Astrocyte (in vitro differentiated cells and primary cell): ENCODE measurements at places on chromosomes 11 and 22. TPM values are rescaled to one million over a fixed set of nuclear protein-coding genes. Genes with fewer than 3 reads are reported as not detected.

RFPL2 gene
- 0.25 TPM in 1 of 2 replicates, not detected in the other for total RNA-seq

DNA sequence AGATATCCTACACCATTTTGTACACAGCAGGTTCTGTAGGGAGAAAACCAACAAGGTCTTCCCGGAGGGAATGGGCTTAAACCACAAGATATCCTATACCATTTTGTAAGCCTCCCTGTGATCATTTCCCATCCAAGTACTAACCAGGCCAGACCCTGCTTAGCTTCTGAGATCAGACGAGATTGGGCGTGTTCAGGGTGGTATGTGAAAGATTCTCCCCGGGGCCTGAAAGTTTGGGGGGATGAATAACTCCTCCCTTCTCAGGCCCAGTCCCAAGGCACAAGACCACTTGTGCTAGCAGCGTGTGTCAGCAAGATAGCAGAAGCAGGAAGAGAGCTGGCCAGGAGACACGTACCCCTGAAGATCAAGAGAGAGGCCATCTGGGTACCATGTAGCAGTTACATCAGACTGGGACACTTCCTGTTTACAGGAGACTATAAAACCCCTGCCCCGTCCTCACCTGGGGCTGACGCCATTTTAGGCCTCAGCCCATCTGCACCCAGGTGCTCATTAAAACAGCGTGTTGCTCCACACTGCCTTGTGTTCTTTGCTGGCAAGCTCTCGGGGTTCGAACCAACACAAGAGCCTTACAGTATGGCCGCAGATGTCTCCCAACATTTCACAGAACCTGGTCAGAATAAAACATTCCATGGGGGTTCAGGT lies 17.3 kb downstream of the MIF start:
- DNase-seq: no peak

DNA sequence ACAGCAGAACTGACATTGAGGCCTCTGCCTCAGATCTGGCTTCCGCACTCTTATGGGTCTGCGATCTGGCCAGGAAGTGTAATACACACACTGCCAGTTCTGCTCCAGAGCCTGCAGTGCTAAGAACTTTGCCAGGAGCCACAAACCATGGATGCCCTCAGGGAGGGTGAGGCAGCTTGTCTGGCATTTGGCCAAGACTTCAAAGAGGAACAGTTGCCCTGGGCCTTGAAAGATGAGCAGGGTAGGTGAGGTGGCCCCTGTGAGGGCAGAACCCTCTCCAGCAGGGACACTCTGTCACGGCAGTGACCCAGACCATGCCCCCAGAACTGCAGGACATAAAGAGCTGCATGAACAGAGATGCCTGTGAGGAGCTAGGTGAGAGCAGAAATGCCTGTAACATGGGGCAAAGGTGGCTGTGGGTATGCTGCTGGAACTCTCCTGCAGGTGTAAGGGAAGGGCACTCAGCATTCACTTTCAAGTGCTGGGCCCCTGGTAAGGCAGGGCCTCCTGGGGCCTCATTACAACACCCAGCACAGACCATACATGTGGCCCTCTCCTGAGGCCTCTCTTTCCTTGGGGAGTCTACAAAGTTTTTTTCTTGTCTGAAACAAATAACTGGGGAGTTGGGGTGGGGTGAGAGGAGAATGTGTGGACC lies 47.3 kb downstream of the NEU3 start:
- no peak for DNase-seq

DNA sequence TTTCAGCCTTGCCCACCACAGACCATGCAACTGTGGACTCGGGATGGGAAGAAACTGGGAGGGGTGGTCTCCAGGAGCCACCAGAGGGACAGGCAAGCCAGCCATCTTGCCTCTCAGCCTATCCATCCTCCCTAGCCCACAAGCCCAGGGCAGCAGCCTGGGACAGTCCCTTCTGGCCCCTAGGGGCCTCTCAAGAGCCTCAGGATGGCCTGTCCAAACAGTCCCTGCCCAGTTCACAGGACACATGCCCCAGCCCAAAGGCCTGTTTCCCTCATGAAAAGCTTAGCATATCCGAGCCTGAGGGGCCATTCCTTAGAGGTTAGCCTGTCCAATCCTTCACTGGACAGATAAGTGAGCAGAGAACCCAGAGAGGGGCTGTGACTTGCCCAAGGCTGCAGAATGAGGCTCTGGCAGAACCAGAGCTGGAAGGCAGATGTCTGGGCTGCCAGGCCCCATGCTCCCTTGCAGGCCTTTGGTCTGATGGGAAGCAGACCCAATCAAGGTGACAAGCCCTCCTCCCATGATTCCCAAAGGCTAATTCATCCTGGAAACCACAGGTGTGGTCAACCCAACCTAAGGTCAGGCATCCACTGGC lies 28.2 kb downstream of the LRRC10B start:
- DNase-seq: no peak

KDM4E gene
- 0.41 TPM in 1 of 2 replicates, not detected in the other for total RNA-seq

- DNase-seq: no peak
These were observed 20.6 kb downstream of the MSANTD4 start for GRCh38 chr11:106001304-106002012.

- no peak for DNase-seq
These were observed 6.3 kb upstream of the MYO18B start for GRCh38 chr22:25735650-25736049.

GRCh38 chr11:70061734-70062133 lies 16.4 kb upstream of the ANO1 start:
- DNase-seq: no peak

DNA sequence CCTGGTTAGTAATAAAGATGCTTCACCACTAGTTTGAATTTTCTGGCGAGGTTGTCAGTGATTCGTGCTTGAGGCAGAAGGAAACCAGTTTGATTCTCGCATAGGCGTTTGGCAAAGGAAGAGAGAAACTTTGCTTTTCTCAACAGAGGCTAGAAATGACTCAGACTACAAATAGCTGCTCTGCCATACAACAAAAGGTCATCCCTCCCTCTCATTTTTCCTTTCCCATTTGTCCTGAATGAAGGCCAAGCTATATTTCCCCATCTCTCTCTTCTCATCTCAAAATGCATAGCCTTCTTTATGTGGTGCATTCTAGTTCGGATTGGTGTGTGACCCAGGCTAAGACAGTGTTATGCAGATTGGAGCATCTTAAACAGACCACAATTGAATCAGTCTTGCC lies 741.4 kb downstream of the NTM start:
- peak; percentile 92 for DNase-seq

C22orf42 gene
- not detected in 2 replicates for total RNA-seq

- DNase-seq: no peak
These were observed 25.2 kb downstream of the FLRT1 start for GRCh38 chr11:64060861-64061444.

ROBO4 gene
- 0.25 TPM in 1 of 2 replicates, not detected in the other for total RNA-seq

MIAT gene
- 22.8 and 32.1 TPM in 2 replicates for total RNA-seq

- no peak for DNase-seq
These were observed 6.8 kb upstream of the PLAAT3 start for GRCh38 chr11:63621071-63621470.

- no peak for DNase-seq
These were observed 84.1 kb downstream of the PARVA start for GRCh38 chr11:12461516-12461915.

GRCh38 chr11:134481933-134482527 lies 70.0 kb upstream of the B3GAT1 start:
- DNase-seq: no peak

AGBL2 gene
- total RNA-seq: 1.4 and 2.1 TPM in 2 replicates

DNA sequence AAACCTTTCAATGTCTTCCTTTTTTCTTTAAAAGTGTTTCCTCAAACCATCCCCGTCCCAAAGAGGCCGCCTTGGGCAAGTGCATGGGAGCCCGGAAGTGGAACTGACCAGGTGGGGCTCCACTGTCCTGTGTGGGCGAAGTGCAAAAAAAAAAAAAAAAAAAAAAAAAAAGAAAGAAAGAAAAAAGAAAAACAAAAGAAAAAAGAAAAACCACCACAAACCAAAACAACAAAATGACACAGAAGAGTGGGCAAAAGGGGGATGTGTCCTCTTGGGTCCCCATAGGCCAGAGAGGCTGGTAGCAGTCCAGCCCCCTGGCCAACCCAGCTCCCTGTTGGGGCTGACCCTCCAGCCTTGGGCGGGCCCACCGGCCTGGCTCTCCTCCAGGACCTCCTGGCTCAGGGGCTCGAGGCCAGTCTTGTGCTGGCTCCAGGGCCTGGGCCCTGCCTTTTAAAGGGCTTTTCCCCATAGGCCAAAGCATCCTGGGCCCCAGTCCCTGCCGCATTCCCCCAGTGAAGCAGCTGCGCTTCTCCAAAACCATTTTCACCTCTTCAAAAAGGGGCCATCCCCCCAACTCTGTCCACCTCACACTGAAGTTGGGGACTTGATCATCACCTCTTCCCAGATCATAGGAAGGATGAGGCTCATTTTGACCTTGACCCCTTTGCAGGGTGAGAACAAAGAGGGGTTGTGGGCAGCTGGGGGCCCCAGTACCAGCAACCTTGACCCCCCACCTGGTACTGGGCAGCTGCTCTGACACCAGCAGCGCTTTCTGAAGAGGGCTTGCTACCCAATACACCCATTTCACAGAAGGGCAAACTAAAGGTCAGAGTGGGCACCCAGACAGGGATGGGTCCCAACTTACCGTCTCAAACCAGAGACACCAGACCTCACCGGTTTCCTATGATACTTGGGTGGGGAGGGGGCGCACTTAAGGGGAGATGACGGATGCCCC lies 9.4 kb downstream of the CBX6 start:
- DNase-seq: no peak

DNA sequence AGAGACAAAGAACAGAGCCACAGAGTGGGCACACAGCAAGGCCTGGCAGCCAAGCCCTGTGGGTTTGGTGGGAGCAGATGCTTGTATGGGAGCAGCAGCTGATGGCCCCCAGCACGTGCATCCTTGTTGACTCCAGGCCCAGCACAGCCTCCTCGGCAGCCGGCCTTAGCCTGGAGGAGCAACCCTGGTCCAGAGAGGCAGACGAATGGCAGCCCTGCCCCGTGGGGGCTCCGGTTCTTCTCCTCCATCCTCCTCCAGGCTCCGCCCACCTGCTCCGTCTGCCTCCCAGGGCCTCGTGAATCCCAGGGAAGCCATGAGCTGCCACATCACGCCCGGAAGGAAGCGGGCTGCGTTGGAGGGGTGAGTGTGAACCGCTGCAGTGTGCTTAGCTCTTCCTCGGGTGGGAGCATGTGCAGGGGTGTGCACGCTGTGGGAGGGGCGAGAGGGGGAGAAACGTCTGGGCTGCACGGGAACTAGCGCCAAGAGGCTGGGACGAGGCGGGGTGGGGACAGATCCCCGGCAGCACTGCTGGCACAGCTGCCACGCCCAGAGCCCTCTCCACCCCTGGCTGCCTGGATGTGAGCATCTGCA lies 36.3 kb upstream of the JAM3 start:
- no peak for DNase-seq

GRCh38 chr11:15641271-15642045 lies 526.7 kb downstream of the INSC start:
- no peak for DNase-seq

LRRN4CL gene
- 0.17 and 0.43 TPM in 2 replicates for total RNA-seq

DNA sequence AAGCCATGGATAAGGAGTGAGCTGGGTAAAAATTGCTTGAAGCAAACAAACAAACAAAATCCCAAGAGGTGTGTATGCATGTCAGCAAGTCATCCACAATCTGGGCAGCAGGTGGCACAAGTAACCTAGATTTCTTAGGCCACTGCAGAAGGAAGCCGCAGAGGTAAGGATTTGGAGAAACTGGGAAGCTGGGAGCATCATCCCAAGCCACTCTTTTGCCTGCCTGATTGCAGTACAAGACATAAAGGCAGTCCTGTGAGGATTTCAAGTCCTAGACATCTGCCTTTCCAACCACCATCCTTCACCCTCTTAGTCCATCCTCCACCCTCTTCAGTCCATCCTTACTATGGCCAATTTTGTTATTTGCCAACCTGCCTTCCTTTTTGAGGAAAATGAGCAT lies 67.2 kb upstream of the BMAL1 start:
- DNase-seq: peak; percentile 59

DNA sequence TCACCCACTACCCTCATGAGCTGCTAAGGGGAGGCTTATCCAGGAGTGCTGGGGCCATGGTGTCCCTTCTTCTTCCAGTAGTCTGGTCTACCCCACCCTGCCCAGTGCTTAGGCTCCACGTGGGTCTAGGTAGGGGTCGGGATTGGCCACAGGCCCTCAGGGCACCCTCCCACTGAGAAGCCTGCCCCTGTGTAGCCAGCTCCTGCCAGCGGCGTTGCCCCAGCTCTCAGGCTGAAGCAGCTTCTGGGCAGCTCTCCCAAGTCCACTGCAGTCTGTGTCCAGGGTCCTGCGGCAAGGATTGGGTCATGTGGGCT lies 24.0 kb upstream of the RIC3 start:
- DNase-seq: no peak

HNRNPUL2 gene
- total RNA-seq: 39.9 and 40.0 TPM in 2 replicates

CELSR1 gene
- 27.6 and 38.5 TPM in 2 replicates for total RNA-seq

- DNase-seq: no peak
These were observed 10.0 kb downstream of the OR5B21 start for GRCh38 chr11:58497951-58498350.

- no peak for DNase-seq
These were observed 122.1 kb upstream of the ISX start for GRCh38 chr22:34943830-34944229.

DNA sequence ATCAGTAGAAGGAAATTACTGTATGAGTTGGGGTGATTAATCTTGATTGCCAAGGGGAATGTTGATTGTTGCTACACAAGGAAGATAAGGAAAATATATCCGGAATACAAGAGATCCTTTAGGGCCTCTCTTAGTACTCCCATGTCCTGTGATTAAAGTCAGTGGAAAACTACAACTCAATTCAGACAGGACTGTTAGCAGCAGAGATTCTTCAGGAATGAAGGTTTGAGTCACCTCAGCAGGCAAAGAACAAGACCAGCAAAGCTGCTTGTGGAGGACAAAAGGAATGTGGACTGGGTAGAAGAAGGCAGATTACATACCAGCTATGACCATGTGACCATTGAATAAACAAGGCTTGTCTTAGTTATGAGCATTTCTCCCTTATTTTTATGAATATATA lies 478.2 kb downstream of the BUD13 start:
- peak; percentile 73 for DNase-seq

DNA sequence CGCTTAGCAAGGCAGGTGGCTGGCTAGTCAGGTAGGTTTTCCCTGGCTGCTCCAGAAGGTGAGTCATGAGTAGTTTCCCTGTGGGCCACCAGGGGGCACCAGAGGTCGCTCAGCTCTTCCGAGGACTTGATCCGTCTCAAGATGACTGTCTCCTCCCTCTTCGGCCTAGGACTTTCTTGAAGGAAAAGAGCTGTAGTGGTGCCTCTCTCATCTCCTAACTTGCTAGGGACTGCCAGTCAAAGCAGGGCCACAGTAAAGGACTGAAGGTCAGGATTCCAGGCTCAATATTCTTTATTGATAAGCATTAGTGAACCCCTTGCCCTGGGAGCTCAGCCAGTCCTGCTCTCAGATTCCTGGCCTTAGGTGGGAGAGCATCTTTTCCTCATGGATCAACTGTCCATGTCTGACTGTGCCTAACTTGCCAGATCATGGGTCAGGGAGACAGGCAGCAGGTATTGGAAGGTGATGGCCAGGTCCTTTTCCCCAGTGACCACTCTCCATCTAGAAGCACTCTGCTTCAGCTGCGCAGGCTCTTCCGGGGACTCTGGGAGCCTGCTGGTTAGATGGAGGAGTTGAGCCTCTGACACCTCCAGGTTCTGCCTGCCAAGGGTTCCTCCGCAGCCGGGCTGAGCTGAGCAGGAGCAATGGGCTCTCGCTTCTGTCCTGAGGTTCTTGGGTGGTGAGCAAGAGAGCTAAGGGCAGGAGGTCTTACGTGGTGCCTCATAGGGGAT lies 1.9 kb downstream of the POLD4 start:
- DNase-seq: peak; percentile 55

GRCh38 chr11:35047179-35047578 lies 91.8 kb upstream of the CD44 start:
- no peak for DNase-seq
